AG04449 (cell line): ENCODE measurements at places on chromosomes 6 and 20.

GRCh38 chr20:19783966-19784401 lies 25.9 kb downstream of the RIN2 start:
- no peak for DNase-seq

- DNase-seq = no peak
These were observed 6.6 kb upstream of the EEF1E1 start for GRCh38 chr6:8108759-8109539.

- DNase-seq = no peak
These were observed 156.1 kb upstream of the PTPRK start for GRCh38 chr6:128676456-128676855.

DNA sequence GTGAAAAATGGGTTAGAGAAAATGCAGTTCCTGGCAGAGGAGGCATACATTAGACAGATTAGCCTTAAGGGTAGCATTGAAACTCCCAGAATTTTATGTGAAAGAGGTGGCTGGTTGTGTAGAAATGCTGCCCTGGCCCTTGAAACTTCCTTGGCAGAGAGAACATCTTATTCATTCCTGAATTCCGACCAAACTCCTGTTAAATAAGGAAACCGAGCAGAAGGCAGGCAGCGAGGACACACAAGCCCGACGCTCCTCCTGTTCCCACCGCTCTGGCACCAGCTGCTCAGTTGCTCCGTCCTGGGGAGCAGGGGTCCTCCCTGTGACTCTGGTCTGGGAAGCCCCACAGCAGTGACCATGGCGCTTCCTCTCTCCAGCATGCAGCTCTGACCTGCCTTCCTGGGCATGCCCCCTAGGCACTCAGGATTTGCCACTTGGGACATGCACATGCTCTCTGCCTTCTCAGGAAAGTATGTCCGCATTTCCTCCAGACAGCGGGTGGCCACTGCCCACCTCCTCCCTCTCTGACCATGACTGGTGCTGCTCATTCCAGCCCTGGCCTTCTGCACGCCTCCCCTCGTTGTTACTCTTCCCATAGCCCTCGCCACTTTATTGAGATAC lies 35.2 kb upstream of the CLDN20 start:
- no peak for DNase-seq

DNA sequence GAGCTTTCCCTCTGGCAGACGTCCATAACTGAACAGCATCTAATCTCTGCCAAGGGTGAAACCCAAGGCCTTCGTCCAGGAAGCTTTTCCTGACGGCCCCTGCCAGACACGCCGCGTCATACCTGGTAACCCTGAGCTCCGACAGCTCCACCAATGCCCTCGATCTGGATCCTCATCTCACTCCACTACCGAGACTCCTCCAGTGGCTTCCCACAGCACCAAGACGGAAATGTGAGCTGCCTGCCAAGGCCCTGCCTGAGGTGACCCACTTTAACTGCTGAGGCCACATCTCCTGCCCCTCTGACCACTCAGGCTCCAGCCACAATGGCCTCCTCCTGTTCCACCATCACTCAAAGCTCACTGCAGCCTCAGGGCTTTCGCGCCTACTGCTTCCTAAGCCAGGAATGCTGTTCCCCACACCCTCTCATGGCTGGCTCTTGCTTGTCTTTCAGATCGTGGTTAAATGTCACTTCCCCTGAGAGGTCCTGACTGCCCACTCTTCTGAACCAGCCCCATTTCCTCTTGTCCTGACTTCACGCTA lies 143.2 kb downstream of the PREX1 start:
- DNase-seq = no peak

GRCh38 chr20:10077081-10077471 lies 42.3 kb downstream of the ANKEF1 start:
- no peak for DNase-seq
